ENCODE measurements at places on chromosomes 7 and 10. TPM values are rescaled to one million over a fixed set of nuclear protein-coding genes. Genes with fewer than 3 reads are reported as not detected.

- H3K4me3 ChIP-seq = no peak overlapping the region
- no peak for DNase-seq
- no peaks in the 10 kb centered on the region for H3K4me1 ChIP-seq
- H3K27ac ChIP-seq = no peak overlapping the region
- H3K27me3 ChIP-seq = no peaks in the 10 kb centered on the region
Observed at GRCh38 chr10:57898231-57898630, 369.5 kb downstream of the IPMK start.

- DNase-seq = no peak
- no peaks in the 10 kb centered on the region for H3K36me3 ChIP-seq
- H3K27ac ChIP-seq = no peak overlapping the region
- no peaks in the 10 kb centered on the region for H3K27me3 ChIP-seq
Observed at GRCh38 chr10:86018735-86019058, 347.9 kb downstream of the GRID1 start.

- peaks cover 15% of the 10 kb centered on the region for H3K36me3 ChIP-seq
- H3K4me3 ChIP-seq = no peak overlapping the region
- H3K4me1 ChIP-seq = peaks cover 63% of the 10 kb centered on the region
- DNase-seq = no peak
- no peaks in the 10 kb centered on the region for H3K27me3 ChIP-seq
Observed at GRCh38 chr7:42211938-42212337, 25.1 kb downstream of the GLI3 start.

GRCh38 chr10:72464438-72464837 lies 109.7 kb upstream of the DNAJB12 start:
- H3K4me3 ChIP-seq = no peak overlapping the region

- H3K4me1 ChIP-seq = peaks cover 5% of the 10 kb centered on the region
- no peaks in the 10 kb centered on the region for H3K36me3 ChIP-seq
- peak within 1 kb of the TSS; percentile 60 for H3K4me3 ChIP-seq
- H3K27ac ChIP-seq = no peak within 1 kb of the TSS
Observed at GRCh38 chr7:103989200-103989784, at the start of gene RELN. Gene RELN, minus strand, starts transcription at chr7:103989658. Its CDS starts 302 bp downstream, at chr7:103989356.

The MET gene
- 4.0 TPM for total RNA-seq

GRCh38 chr10:62396864-62397263 lies 22.7 kb downstream of the ZNF365 start:
- DNase-seq = no peak
- no peak overlapping the region for H3K27ac ChIP-seq
- H3K36me3 ChIP-seq = peaks cover under 1% of the 10 kb centered on the region

DNA sequence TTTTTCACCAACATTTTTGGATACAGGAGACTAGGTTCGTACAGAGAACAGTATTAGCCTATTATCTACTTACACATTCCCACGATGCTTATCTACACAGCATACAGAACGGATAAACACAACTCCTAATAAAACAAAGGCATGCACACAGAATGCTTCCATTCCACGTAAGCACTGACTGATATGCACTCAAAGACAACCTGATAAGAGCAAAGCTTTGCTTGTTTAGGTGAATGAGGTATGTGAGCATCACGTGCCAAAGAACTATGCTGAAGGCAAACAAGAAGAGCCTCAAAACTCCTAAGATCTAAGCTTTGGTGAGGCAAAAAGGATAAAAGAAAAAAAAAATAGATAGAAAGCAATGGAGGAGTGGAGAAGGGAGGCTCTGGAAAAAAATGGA lies 413.5 kb upstream of the LRRN3 start:
- H3K36me3 ChIP-seq = peaks cover 6% of the 10 kb centered on the region
- no peak for DNase-seq
- H3K4me3 ChIP-seq = no peak overlapping the region
- no peaks in the 10 kb centered on the region for H3K27me3 ChIP-seq

The PODXL gene
- total RNA-seq = 21.4 TPM

GRCh38 chr7:7969306-7970236 lies 975 bp downstream of the GLCCI1 start:
- no peak overlapping the region for H3K27ac ChIP-seq
- no peaks in the 10 kb centered on the region for H3K36me3 ChIP-seq
- H3K4me1 ChIP-seq = peaks cover 14% of the 10 kb centered on the region
- peak overlapping the region; percentile 44 for H3K4me3 ChIP-seq

The PUS7 gene
- 38.0 TPM for total RNA-seq

DNA sequence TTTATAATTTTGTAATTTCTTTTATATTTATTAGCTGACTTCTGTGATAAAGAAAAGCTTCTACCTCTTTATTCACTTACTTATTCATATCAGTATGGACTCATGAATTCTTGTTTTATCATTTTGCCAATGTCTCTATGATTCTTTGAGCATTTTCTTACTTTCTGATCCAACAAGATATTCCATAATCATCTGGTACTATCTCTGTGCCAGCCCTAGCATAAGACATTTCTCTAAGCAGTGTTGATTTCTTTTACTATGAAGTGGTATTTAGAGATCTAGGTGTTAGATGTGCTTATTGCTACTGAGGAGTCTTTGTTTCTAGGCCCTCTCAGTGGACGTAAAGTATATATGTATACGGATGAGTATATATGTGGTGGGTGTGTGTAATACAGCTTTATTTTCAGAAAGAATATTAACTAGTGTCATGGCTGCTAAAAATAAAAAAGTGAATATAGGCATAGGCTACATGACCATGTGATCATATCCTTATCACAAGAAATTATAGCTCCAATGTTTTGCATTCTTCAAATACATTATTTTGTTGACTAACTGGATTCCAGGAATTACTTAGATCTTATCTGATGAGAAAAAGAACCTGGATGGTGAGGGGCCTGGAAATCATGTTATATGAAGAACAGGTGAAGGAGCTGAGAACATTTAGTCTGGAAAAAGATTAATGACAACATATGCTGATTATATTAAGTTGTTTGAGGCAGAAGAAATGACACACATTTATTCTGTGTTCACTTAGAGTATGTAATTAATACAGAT lies 13.1 kb downstream of the PHTF2 start:
- H3K4me3 ChIP-seq = no peak overlapping the region
- peaks cover 27% of the 10 kb centered on the region for H3K36me3 ChIP-seq
- peaks cover 3% of the 10 kb centered on the region for H3K4me1 ChIP-seq
- no peak overlapping the region for H3K27ac ChIP-seq
- no peak for DNase-seq
- H3K27me3 ChIP-seq = no peaks in the 10 kb centered on the region

- H3K27ac ChIP-seq = no peak overlapping the region
- no peaks in the 10 kb centered on the region for H3K27me3 ChIP-seq
- DNase-seq = no peak
- no peak overlapping the region for H3K4me3 ChIP-seq
Observed at GRCh38 chr7:36749282-36749960, 25.1 kb upstream of the AOAH start.

The CALML3 gene
- not detected for total RNA-seq

GRCh38 chr10:83425306-83425705 lies 714.0 kb upstream of the GHITM start:
- no peaks in the 10 kb centered on the region for H3K4me1 ChIP-seq
- H3K27me3 ChIP-seq = no peaks in the 10 kb centered on the region
- peaks cover 2% of the 10 kb centered on the region for H3K36me3 ChIP-seq
- H3K27ac ChIP-seq = no peak overlapping the region
- DNase-seq = no peak
- H3K4me3 ChIP-seq = no peak overlapping the region

DNA sequence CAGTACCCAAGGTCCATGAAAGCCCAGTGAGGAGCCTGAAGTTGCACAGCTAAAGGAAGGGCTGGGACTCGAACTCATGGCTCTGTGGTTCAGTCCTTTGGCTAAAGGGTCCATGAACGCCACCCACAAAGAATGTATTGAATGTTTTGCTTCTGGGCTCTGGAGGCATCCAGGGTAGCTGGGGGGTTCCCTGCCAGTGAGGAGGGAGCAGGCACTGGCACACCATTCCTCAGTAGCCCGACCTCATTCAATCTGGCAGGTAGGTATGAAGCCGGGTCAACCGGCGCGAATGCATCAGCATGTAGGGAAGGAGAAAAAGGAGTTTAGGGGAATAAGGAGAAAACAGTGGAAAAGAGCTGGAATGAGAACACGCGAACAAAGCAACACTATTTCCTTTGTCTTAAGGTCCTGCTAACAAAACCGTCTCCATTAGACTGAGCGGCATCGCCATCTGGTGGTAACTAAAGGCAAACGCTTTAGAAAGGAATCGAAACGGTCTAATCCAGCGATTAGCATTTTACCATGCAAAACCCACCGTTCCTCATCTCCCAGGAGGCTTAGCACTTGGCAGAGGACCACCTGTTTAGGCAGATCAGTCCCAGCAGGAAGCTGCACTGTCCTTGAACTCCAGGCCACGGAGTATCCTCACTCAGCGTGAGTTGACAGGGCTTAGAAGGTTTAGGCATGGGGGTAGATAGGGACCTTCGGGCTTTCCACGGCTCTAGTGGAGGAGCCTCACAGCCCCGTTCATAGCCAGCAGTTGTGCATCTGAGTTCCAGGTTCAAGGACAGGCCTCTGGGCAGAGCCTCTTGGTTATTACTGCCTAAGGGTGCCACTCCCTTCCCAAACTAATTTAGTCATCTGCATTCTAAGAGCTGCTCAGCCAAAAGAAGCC lies 122.8 kb downstream of the UBE2H start:
- no peaks in the 10 kb centered on the region for H3K36me3 ChIP-seq
- peaks cover 10% of the 10 kb centered on the region for H3K4me1 ChIP-seq
- H3K4me3 ChIP-seq = peak overlapping the region; percentile 79
- DNase-seq = peak; percentile 53
- peak overlapping the region; percentile 95 for H3K27ac ChIP-seq

Data from neural crest cell (in vitro differentiated cells).